Activated CD4-positive, alpha-beta T cell treated with anti-CD3 and anti-CD28 coated beads, Interleukin-2, amount 50 U/mL, for 48 hours (primary cell): ENCODE measurements at places on chromosomes 7 and 10.

GRCh38 chr7:116547347-116547746 lies 22.5 kb downstream of the CAV1 start:
- DNase-seq, result no peak

DNA sequence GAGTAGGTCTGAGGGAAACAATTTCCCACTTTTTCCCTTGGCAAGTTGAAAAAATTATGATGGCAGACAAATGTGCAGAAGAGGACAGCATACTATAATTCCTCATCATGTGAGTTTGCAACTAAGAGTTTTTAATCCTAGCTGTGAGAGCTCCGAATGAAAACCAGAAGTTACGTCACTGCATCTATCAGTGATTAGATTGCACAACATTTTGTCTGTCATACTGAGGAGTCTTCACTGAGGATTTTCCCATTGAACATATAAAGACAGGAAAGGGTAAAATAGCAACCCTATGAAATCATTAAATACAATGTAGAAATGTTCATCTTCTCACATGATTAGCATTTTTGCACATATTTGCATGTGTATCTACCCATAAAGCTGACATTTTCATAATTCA lies 45.8 kb downstream of the ZNF736 start:
- no peak for DNase-seq

DNA sequence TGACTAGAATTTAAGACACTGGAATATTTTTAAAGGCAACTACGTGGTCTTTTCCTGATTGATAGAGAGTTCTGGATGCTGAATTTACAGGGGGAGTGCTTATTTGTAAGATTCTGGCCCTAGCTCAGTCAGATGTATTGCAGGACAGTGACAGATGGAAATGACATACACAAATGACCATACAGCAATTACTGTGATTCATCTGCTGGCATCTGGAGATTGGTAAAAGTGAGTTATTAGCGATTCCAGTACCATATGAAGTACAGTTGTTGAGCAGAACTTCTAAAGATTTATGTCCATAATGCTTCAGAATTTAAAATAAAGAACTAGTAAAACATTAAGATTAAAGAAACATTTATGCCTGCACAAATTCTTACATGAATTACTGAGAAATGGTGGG lies 243.2 kb downstream of the CRPPA start:
- DNase-seq, result no peak

DNA sequence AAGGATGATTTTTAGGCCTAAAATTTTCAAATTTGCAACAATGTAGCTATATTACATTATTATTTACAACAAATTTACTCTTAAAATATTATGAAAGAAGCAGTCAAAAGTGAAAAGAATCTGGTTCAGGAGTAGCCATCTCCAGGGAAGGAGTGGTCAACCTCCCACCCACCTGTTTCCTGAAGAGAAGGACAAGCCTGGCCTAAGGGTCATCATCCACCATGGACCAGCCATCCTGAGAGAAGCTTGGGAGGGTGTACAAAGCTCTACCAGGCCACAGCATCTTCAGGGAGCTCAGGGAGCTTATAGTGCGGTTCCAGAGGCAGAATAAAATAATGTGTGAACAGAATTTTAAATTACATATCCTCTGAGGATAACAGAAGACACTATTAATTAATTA lies 38.1 kb downstream of the COL1A2 start:
- DNase-seq, result no peak

GRCh38 chr10:79413196-79413595 lies 32.2 kb downstream of the ZCCHC24 start:
- peak; percentile 43 for DNase-seq

DNA sequence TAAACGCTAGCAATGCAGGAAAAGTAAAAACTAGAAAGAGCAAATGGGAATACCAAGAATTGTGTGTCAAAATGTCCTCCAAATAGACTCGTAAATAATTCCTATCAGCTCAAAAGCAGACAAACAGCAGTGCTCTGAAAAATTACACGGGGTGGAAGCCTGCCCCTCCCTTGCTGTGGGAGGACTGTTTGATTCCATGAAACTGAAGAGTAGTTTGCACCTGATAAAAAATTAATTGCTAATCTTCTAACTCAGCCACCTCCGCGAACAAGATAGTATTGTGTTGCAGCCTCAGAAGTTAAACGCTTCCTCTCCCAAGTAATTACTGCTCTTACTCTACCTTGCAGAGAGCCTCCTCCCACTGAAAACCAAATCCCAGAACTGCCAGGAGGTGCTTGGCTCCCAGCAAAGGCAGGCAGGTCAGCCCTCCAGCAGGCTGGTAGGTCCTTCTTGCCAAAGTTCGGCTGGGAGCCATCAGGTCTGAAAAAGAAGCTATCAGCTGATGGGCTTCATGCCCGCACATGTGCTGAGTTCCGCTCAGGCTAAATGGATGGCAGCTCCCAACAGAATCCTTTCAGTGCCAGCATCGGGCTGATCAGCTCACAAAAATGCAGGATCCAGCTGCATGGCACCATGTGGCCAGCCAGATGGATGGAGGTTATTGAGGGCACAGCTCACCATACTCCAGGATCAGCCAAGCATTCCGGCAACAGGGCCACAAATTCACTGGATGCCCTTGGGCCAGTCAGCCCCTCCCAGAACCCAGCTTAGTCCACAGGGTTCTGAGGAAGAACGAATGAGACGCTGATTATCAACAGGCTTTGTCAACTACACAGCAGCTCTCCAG lies 37.1 kb downstream of the MAD1L1 start:
- no peak for DNase-seq

DNA sequence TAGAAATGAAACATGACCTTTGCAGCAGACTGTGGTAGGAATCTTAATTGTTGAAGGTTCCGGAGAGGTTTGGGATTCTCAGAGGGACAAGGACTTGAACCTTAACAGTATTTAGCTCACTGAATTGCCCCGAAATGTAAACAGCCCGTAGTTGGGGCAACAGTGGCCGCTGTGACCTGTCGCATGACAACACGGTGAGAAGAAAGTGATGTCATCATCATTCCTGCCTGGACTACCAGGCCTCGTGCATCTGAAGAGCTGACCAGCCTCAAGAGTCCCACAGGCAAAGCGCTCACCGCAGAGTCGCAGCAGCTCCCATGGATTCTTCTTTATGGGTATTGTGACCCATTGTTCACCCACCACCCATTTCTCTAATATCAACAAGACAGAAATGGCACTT lies 250.6 kb downstream of the KLF6 start:
- no peak for DNase-seq

- no peak for DNase-seq
These were observed 88.8 kb upstream of the RET start for GRCh38 chr10:42988069-42988468.

DNA sequence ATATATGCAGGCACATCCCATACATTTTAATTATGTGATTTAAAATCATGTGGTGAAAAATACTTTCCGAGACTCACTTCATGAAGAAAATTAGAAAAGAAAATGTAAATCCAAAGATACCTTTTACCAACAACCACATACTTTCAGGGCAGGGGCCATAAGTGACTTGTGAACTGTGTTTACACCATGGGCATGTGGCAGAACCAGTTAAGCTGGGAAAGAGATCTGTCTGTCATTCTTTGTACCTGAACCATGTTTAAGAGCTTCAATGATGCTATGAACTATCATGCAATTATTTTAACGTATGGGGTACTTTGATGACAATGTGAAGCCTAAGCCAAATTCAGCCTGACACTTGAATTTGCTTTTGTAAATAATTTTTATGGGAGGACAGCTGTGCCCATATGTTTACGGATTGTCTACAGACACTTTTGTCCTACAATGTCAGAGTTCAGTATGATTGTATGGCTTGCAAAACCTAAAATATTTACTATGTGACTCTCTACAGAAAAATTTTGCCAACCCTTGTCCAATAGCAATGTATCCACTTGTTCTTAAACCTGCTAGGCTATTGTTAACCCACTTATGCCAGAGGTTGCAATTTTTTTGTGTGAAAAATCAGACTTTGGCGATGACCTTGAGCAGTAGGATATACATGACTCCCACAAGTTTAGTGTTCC lies 654.6 kb downstream of the TNS3 start:
- no peak for DNase-seq

- no peak for DNase-seq
These were observed 4.1 kb downstream of the XPNPEP1 start for GRCh38 chr10:109919220-109919619.

DNA sequence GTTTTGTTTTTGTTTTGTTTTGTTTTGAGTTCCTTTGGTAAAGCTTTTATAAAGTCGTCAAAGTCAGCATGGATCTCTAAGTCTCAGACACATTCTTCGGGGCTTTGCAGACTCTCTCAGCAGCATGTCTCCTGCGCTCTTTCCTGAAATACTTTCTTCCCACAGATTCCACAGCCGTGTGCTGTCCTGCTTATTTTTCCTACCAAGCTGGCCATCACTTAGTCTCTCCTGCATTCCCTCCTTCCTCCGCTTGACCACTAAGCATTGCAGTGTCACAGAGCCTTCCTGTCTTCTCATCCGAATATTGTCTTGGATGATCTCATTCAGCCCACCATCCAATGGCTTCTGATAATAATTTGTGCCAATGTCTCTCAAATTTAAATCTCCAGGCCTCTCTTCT lies 434.3 kb upstream of the C7orf33 start:
- no peak for DNase-seq

DNA sequence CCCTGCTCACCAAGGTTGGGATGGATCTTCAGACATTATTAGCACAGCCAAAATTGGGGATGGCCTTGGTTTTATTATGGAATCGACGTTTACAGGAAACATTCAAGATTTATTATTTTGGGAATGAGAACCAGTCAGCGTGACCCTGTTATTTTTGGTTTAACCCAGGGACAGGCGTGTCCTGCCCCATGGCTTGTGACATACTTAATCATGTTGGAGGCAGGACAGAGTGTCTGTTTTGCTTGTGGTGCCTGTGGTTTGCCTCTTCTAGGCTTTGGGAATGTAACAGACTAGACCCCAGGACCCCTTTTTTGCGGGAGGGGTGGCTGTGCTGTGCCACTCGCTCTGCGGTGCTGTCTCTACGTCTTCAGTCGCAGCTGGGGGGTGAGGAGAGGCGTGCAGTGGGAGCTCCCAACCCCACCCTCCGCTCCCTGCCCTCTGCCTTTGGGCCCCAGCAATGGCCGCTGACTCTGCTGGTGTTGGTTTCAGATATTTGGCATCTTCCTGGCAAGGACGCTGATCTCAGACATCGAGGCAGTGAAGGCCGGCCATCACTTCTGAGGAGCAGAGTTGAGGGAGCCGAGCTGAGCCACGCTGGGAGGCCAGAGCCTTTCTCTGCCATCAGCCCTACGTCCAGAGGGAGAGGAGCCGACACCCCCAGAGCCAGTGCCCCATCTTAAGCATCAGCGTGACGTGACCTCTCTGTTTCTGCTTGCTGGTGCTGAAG lies 20.1 kb upstream of the SH2D4B start:
- no peak for DNase-seq

DNA sequence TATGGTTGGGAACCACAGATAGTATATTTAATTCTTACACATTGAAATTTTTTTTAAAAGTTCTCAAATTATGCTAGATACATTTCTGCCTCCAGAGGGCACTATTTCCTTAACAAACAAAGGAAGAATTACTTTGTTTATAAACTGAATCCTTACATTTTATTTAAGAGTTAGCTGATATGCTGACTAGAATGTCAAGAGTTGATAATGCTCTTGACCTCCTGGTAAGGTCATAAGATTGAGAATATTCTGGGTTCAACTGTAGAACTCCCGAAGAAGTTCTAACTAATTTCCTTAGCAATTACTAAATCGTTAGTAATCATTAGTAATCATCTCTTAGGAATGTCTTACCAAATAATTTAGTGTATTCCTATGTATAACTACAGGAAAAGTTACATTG lies 95.3 kb upstream of the CYP26C1 start:
- DNase-seq, result no peak

DNA sequence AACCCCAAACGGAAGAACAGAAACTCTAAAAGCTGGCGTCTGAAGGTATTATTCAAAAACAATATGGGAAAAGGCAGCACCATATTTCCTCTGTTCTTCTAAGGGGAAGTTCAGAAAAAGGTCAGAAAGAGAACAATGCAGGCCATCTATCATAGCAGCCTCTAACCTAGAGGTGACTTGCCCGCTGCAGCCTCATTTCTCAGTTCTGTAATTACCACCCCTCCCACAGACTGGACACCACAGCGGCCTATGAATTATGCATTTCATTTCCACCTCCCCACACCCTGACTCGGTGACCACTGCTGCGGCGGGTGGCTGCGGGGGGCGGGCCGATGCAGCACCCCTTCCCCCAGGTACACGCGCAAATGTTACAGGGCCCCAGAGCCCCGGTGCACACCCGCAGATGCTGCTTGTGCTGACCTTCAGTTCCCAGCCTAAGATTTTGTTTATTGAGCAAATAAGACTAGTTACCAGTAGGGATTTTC lies 125.5 kb downstream of the CLEC2L start:
- peak; percentile 38 for DNase-seq

- no peak for DNase-seq
These were observed 31.6 kb downstream of the ABCB5 start for GRCh38 chr7:20647036-20647435.

DNA sequence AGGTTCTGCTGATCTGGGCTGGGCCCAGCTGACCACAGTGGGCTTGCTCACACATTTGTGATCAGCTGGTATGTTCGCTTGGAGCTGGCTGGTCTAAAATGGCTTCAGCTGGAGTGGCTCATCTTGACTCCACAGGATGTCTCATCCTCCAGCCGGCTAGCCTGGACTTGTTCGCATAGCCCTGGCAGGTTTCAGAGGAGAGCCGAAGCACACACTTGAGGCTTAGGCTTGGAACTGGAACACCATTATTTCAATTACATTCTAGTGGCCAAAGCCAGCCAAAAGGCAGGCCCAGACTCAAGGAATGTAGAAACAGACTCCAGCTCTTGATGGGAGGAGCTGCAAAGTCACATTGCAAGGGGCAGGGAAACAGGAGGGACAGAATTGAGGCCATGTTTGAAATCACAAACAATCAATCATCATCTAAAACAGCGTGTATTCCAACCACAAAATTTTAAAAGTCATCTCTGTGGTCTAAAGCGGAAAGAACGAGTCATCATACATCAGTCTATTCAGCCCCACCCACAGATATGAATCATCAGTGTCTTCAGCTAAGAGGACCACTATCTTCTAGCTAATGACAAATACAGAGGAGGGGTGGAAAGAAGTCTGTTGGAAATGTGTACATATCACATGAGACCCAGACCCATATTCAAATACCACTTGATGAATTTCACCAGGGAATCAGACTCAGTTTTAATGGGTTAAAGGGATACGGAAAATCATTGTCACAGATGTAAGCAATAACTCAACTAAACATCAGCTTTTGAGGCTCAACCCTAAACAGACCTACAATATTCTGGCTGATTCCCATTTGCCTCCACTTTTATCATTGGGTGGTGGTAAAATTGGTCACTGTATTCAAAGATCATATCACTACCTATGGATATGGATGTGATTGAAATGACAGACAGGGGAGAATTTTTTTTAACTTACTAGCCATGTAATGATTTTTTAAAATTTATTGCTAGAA lies 139.0 kb upstream of the MKLN1 start:
- peak; percentile 56 for DNase-seq
